CD8-positive, alpha-beta memory T cell (primary cell): ENCODE measurements at places on chromosomes 7 and 10. TPM values are rescaled to one million over a fixed set of nuclear protein-coding genes. Genes with fewer than 3 reads are reported as not detected.

SPDYE5 gene
- total RNA-seq = not detected

CLCN1 gene
- total RNA-seq = not detected

TUBAL3 gene
- not detected for total RNA-seq

CTNNA3 gene
- total RNA-seq = not detected

C10orf95 gene
- 0.57 TPM for total RNA-seq

PRPF18 gene
- total RNA-seq = 28.2 TPM

TDRD1 gene
- total RNA-seq = 0.16 TPM

PNLIPRP2 gene
- not detected for total RNA-seq

FOXI2 gene
- total RNA-seq = not detected

ARHGEF5 gene
- total RNA-seq = 10.3 TPM

TMEM106B gene
- 26.8 TPM for total RNA-seq

CTAGE8 gene
- 0.77 TPM for total RNA-seq

TSPAN12 gene
- total RNA-seq = not detected

POU6F2 gene
- total RNA-seq = not detected

RPEL1 gene
- not detected for total RNA-seq

IFIT1B gene
- total RNA-seq = not detected

TMEM229A gene
- total RNA-seq = not detected

DGKI gene
- total RNA-seq = 1.4 TPM

ADAP1 gene
- 77.3 TPM for total RNA-seq

CRYGN gene
- not detected for total RNA-seq

LRRC4 gene
- 0.15 TPM for total RNA-seq

PTN gene
- total RNA-seq = not detected

MAPK8 gene
- 38.8 TPM for total RNA-seq

TFPI2 gene
- not detected for total RNA-seq

ST7 gene
- total RNA-seq = 14.2 TPM

TFR2 gene
- total RNA-seq = 17.7 TPM

FAM221A gene
- total RNA-seq = 5.8 TPM

SEMA4G gene
- 0.49 TPM for total RNA-seq

RAB11FIP2 gene
- total RNA-seq = 9.8 TPM

RELN gene
- not detected for total RNA-seq

CALHM3 gene
- total RNA-seq = not detected

FKBP6 gene
- not detected for total RNA-seq

PSAP gene
- total RNA-seq = 115 TPM

CALML5 gene
- total RNA-seq = not detected

SLC26A3 gene
- not detected for total RNA-seq

AKR1C8 gene
- 0.20 TPM for total RNA-seq

MBL2 gene
- not detected for total RNA-seq

SPDYE9 gene
- not detected for total RNA-seq

PAX2 gene
- 0.04 TPM for total RNA-seq

MYO3A gene
- not detected for total RNA-seq

COL28A1 gene
- total RNA-seq = not detected

KEL gene
- total RNA-seq = 0.20 TPM

STAG3 gene
- total RNA-seq = 5.1 TPM

C7orf33 gene
- not detected for total RNA-seq

LRRC17 gene
- not detected for total RNA-seq

HTR7 gene
- total RNA-seq = not detected

ZNF853 gene
- 3.5 TPM for total RNA-seq

HMX2 gene
- not detected for total RNA-seq

VWC2 gene
- total RNA-seq = not detected

FFAR4 gene
- not detected for total RNA-seq

MACC1 gene
- total RNA-seq = 0.37 TPM

MUC3A gene
- not detected for total RNA-seq
